NCI-H226 (cell line): ENCODE measurements at places on chromosomes 13 and 19.
A peak's percentile ranks its signal among the peaks of the same experiment; 100 is the strongest.

DNA sequence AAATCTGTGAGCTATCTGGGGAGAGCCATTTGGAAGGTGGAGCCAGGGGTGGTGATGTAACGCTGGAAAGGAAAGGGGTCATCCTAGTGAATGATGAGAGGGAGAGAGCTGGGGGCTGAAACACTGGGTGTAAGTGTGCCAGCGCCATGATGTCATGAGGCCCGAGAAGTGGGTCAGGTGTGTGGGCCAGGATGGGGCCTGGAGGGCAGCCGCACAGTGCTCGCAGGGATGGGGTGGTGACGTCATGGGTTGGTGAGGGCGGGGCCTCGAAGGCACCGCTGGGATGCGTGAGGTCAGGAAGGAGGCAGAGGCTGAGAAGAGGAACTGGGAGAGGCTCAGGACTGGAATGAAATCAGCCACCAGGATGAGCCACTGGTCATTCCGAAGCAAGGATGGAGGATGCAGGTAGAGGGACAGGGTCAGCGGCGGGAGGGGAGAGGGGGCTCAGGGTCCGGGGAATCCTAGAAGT is 4.4 kb downstream of the CCDC61 start:
- peak; percentile 13 for DNase-seq

DNA sequence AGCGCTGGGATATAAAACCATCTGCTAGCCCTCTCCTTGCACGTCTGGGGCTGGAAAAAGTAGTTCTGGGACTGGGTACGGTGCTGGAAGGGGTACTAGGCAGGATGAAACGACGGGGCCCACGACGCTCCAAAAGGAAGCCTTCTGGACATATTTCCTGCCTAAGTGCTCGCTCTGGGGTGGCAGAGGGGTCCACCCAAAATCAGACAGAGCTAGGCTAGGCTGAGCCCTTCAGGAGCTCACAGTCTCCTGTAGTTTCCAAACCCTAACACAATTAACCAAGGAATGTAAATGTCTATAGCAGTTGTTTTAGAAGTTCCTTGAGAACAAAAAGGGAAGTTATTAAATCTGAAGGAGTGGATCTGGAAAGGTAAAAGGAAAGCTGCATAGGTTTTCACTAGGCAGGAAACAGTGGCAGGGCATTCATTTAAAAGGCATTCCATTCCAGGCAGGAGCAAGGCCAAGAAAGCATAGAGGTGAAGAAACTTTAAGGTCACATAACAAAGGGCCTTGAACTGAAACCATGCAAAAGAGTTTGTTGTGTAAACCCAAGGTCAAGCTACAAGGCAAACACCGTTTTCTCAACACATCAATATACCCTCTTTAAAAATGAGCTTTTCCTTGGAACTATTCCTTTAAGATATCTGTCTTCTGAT is 634 bp upstream of the DIAPH3 start:
- DNase-seq = no peak

- DNase-seq = peak; percentile 92
Measured at GRCh38 chr19:10748927-10749434, 31.1 kb downstream of the DNM2 start.

DNA sequence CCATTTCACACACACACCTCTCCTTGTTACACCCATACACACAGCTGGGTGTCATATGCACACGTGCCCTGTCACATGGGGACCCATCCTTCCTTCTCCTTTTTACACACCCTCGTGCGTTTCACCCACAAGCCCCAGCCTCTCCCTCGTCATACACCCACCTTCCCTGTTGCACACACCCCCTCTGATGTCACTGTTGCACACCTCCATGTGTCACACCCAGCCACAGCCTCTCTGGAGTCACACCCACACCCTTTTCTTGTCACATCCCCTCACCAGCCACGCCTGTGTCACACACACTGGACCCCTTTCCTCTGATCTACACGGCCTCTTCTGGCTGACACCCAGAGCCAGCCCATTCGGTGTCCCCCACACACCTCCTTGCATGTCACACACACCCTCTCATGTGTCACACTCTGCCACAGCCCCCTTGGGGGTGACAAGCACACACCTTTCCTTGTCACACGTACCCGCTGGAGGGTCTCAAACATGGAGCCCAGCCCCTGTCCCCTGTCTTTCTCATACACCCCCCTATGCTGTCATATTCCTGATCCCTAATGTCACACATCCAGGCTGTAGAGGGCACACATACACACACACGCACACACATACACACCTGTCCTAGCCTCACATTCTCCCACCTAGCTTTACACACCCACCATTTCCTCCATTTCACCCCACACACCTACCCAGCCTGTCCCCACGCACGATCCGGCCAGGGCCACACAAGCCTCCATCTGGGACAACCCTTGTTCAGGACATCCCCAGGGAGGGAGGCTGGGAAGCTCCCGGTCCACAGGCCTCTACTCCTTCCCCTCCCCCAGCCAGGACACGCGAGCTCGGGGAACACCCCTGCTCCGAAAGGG is 1.4 kb downstream of the NOVA2 start:
- DNase-seq = no peak

- no peak for DNase-seq
Measured at GRCh38 chr13:105956921-105957320, 578.5 kb downstream of the EFNB2 start.

- DNase-seq = no peak
Measured at GRCh38 chr13:62625214-62625881, 1209.7 kb upstream of the PCDH20 start.

DNA sequence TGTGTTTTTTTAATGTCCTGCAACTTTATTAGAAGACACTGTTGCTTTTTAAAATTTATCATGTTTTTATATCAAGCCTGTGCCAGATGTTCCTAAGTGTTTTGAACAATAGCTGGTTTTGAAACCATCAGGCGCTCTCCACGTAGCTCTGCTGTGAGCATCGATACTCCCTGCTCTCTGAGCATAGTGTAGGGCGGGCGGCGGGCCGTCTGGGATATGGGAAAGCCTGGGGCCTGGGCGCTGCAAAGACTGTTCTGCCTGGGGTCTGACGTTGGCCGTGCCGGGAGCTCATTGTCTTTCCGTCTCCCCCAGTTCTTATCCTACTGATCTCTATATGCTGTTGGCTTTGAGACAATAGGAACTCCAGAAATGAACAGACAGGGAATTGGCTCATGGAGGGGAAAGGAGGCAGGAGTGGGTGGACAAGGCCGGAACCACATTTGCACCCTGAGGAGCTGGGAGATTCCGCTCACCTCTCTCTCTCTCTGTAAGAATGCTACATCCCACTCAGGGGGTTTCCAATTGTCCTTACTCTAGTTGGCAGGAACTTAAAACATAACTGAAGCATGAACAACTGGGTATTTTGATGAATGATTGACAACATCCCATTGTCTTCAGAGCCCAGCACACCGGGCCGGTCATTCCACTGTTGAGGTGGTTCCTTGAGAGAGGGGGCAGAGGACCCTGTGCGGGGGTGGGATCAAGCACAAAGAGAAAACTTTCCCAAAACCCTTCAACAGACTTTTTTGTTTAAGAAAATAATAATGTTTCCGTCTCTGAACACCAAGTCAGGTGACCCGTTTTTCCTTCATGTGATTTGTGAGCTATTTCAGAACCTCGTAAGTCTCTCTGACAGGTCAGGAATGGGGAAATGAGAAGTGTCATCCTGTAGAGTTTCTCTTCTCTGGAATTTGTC is 64.7 kb downstream of the COL4A2 start:
- DNase-seq = peak; percentile 22

DNA sequence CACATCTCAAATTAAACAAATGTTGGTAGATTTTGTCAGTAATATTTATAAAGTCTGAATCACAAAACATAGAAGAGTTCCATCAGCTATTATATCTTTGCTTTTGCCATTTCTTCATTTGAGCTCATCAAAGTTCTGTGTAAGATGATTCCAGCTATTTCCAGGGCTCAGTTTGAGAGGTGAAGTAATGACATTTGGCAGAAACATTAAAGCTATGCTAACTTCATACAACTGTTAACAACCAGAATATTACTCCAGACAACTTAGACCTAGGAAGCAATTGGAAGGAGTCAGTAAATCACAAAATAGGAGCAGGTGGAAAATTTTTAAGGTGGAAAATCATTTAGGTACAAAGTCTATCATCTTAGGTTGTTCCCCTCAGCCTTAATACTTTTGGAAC is 76.2 kb upstream of the CSNK1A1L start:
- no peak for DNase-seq

GRCh38 chr13:51981355-51981754 is 29.9 kb downstream of the ATP7B start:
- peak; percentile 91 for DNase-seq

GRCh38 chr13:111459803-111460547 is 139.5 kb downstream of the TEX29 start:
- DNase-seq = no peak

- no peak for DNase-seq
Measured at GRCh38 chr19:16227837-16228636, 30.3 kb downstream of the AP1M1 start.

DNA sequence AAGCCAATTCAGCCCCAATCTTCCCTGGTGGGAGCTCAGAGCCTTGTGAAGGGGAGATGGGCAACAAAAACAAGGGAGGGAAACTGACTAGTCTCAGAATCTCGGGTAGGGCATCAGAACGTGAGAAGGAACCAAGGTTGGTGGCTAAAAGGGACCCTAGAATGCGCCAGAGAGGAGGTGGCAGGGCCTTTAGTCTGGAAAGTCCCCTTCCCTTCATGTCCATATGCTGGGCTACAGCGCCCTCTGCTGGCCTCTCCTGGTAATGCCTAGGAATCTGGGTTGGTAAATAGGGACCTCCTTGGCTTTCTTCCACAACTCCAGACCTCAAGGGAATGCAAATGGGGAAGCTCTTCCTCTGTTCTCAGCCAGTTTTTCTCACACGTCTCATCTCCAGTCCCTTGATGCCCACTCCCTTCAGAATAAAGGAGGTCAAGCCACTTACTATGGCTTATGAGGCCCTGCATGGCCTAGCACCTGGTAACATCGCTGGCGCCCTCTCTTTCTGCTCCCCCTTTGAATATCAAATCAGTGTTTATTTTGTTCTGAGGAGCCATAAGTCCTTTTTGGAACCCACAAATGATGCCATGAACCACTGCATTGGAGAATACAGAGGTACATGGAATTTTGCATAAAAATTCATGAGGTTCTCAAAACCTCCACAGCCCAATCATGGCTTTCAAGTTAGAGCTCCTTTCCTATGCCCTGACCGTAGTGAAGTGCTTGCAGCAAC is 1.4 kb upstream of the CCDC97 start:
- peak; percentile 74 for DNase-seq

- DNase-seq = no peak
Measured at GRCh38 chr19:5139583-5140325, 170.8 kb downstream of the KDM4B start.

GRCh38 chr13:93234459-93234858 is 7.9 kb downstream of the GPC6 start:
- DNase-seq = no peak

DNA sequence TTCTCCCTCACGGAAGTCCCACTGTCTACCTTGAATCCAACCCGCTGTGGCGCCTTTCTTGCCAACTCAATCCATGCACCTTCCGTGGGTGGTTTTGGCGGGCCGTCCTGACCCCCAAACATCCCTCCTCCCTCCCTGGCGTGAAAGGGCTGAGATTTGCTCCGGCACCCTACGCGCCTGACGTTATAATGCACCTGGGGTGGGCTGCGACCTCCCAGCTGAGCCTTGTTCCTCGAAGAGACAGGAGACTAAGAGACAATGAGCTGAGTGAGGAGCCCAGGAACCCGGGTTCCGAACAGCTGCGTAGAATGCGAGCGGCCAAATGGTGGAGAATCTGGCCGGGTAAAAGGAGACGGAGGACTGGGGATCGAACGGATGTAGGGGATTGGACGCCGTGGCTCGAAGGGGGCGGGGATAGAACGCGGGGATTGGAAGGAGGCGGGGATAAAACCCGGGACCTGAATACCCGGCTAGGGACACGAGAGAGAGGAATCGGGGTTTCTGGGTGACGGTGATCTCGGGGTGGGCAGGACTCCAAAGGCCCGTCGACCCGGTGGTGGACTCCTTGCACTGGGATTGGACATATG is at the start of gene CPT1C:
Gene CPT1C (plus strand): TSS at position 461 of the 587 bp plus-strand sequence. CDS start 1,137 bp downstream, outside the sequence.
- DNase-seq = no peak

- no peak for DNase-seq
Measured at GRCh38 chr19:19662344-19662743, 1.1 kb downstream of the ATP13A1 start.

- DNase-seq = no peak
Measured at GRCh38 chr19:4984438-4984990, 15.6 kb downstream of the KDM4B start.

GRCh38 chr13:68428292-68428691 is 1198.2 kb upstream of the PCDH9 start:
- no peak for DNase-seq

DNA sequence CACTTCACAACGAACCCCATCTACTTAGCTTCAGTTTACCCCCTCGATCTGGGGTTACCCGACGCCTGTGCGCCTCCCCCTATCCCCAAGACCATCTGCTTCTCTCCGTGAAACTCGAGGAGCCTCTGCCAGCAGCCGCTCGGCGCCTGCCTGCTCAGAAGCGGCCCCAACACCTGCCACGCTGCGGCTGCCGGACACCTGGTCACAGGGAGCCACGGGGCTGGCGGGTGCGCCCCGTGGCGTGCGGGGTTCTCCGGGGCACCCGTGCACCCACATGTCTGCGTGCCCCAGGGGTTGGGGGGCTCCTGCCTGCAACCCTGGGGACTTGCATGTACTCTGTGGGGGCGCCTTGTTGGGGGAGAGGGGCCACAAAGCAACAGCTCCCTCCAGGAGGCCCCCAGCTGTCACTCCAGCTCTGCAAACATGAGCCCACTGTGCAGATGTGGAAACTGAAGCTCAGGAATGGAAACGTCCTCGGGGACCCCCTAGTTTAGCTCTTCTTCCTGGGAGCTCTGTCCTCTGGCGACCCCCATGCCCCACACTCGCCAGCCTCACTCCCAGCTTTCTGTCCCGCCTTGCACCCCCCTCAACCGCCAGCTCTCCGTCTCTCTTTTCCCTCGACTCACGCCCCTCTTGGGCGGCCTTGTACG is 7.0 kb upstream of the SEMA6B start:
- DNase-seq = no peak

GRCh38 chr19:311813-312261 is 20.6 kb upstream of the PLPP2 start:
- no peak for DNase-seq

DNA sequence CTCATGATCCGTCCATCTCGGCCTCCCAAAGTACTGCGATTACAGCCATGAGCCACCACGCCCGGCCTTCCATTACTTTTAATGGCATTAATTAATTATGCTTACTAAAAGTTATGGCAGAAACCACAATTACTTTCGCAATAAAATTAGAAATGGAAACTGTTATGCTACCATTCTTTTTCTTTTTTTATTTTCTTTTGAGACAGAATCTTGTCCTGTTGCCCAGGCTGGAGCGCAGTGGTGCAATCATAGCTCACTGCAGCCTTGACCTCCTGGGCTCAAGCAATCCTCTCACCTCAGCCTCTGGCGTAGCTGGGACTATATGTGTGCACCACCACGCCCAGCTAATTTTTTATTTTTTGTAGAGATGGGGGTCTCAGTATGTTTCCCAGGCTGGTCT is 4.6 kb upstream of the BST2 start:
- no peak for DNase-seq
